A673 (cell line): ENCODE measurements at places on chromosomes 3 and 15.

DNA sequence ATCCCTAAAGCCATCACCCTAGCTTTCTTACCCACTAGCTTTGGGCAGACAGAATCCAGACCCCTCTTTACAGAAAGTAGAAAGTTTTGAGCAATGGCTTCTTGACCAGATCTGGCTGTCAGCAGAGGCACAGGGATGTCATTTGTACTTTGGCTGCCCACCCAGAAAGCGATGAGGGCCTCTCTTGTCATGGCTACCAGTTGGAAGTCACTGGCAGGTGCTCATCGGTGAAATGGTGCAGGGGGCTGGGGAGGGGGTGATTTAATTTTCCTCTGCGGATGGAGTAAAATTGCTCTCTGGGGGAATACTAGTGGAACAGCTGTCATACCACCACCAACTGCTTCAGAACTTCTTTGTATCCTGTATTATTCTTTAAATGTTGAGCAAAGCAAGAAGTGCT, 393.7 kb downstream of the LSAMP start:
- DNase-seq = no peak

- DNase-seq = no peak
Observed at GRCh38 chr3:152664766-152665165, 170.2 kb upstream of the P2RY1 start.

DNA sequence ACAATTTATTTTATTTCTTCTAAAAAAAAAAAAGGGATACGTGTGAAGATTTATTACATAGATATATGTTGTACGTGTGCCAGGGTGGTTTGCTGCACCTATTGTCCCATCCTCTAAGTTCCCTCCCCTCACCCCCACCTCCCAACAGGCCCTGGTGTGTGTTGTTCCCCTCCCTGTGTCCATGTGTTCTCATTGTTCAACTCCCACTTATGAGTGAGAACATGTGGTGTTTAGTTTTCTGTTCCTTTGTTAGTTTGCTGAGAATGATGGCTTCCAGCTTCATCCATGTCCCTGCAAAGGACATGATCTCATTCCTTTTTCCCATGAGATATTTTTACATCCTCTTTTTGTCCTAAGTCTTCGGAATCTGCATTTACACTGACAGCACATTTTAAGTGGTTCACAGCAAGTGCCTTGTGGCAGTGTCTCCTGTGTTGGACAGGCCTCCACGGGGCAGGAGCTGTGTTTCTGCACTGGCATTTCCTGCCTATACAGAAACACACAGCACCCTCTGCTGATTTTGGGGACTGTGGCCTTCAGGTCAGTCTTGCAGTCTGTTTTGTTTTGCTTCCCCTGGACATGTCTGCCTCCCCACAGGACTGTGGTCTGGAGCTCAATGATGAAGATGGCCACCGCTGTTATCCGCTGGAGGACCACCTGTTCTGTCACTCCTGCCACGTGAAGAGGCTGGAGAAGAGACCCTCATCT, 12.7 kb upstream of the SACM1L start:
- no peak for DNase-seq

- DNase-seq = no peak
Observed at GRCh38 chr15:75791337-75791713, 51.9 kb upstream of the UBE2Q2 start.

- DNase-seq = no peak
Observed at GRCh38 chr15:90336705-90337141, 15.4 kb upstream of the ZNF774 start.

DNA sequence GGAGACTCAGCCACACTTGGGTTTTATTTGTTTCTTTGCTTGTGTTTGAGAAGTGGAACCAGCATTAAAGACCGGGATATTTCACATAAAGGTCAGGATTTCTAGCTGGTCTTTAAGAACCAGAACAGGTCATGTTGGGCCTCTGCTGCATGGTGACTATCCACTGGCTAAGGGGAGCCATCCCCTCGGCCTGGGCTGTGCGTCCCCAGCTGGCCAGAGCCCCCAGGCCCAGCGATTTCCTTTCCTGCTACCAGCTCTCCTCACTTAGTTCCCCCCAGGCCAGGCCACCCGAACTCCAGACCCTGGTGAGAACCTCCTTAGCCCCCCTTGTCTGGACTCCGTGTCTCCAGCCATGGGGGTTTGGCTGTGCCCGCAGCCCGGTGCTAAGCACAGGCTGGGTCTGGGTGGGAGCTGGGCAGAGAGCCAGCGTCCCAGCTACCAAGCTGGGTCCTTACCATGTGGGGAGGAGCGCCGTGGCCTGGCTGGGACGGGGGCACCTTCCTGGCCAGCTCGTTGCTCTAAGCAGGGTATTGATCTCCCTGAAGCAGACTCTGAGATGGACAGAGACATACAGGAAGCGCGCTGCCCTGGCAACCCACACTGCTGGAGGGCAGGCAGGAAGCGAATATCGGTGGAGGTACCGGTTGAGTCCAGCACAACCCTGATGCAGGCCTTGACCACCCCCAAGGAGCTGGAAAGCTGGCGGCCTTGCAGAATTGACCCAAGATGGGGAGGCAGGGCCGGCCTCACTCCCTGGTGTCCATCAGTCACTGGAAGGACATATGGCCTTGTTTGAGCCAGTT, 49.4 kb downstream of the KLF15 start:
- no peak for DNase-seq

- DNase-seq = no peak
Observed at GRCh38 chr15:100353449-100353848, 11.7 kb upstream of the ADAMTS17 start.

- peak; percentile 94 for DNase-seq
Observed at GRCh38 chr3:151580591-151580990, 119.7 kb upstream of the IGSF10 start.

- DNase-seq = no peak
Observed at GRCh38 chr3:188680189-188680588, 491.6 kb upstream of the TPRG1 start.

- DNase-seq = peak; percentile 64
Observed at GRCh38 chr3:80094589-80094988, 326.8 kb upstream of the ROBO1 start.

- DNase-seq = no peak
Observed at GRCh38 chr3:38988955-38989354, 62.8 kb downstream of the SCN11A start.

GRCh38 chr3:185843126-185843525, 18.3 kb upstream of the IGF2BP2 start:
- DNase-seq = no peak

DNA sequence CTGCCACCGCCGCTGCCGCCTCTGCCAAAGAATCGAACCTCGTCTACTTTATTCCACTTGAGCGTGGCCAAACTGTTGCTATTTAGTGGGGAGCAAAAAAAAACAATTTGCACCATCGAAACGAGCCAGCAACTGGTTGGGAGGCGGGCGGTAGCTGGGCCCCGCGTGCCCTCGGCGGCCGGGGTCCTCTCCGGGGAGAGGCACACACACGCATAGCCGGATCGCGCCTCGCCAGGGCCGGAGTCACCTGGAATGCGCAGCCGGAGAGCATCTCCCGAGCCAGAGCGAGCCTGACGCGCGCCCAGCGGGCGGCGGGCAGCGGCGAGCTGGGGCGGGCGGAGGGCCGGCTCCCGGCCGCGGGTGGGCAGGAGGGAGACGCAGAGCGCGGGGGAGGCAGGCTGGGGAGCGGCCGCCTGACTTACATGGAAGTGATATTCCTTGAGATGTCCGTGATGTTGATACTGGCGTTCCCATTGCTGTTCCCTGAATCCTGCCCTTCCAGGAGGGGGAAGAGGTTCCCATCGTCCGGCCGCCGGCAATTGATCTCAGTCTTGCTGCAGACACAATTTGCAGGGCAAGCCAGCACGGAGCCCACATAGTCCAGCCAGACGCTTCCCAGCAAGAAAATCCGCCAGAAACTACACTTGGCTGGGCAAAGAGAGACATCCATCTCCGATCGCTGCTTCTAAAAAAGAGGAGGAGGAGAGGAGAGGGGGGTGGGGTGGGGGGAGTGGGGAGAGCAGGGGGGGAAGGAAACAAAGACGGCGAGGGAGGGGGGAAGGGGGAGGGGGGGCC, 858 bp downstream of the NTRK3 start:
- DNase-seq = no peak

DNA sequence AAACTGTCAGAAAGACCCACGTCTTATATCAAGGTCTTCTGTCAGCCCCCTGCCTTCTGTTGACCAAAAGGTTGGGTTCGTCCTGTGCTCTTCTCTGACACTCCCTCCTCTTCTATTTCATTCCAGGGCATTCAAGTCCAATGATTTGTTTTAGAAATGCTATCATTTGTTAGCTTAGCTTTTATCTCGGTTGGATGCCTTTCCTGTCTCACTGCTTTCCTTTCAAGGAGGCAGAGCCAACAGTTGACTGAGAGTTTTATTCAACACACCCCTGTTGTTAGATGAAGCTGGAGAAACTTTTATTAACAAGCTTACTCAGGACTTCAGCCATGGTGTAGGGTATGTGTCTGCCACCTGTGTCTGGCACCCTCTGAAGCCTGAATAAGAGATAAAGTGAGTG, 112.0 kb upstream of the SLC7A14 start:
- DNase-seq = peak; percentile 53

GRCh38 chr3:120555657-120556509, 40.3 kb upstream of the NDUFB4 start:
- no peak for DNase-seq

- no peak for DNase-seq
Observed at GRCh38 chr3:14863333-14864100, 44.8 kb downstream of the FGD5 start.

GRCh38 chr3:20837676-20838302, 651.8 kb upstream of the SGO1 start:
- DNase-seq = no peak

GRCh38 chr15:47614360-47615011, 102.8 kb upstream of the SEMA6D start:
- peak; percentile 64 for DNase-seq

DNA sequence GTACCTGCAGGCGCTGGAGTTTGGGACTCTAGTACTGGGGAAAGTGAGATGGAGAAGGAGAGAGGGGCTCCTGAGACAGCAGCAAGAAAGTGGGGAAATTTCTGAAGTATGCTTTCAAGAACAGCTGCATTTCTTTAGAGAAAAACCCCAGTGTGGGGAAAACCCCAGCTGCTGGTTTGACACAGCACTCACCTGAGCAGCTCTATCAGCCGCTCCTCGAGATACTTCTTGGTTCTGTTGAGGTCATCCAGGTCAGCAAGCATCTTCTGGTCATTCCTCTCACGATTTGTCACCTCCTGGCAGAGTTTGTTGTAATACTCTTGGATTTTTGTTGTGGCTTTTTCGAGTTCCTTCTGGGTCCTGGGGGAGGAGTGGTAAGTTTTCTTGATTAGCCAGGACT, 18.8 kb downstream of the CXCR6 start:
- no peak for DNase-seq

DNA sequence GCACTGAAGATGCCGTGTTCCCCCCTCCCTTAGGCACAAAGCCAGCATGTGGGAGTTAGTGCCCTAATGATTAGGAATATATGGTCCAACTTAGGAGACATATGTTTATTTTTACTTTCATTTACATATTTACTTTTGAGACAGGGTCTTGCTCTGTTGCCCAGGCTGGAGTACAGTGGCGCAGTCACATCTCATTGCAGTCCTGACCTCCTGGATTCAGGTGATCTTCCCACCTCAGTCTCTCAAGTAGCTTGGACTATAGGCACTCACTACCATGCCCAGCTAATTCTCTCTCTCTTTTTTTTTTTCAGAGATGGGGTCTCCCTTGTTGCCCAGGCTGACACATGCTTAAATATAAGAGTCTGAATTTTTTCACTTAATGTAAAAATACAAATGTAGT, 51.6 kb upstream of the TBC1D23 start:
- no peak for DNase-seq
